ENCODE measurements at places on chromosomes 13 and 19.

DNA sequence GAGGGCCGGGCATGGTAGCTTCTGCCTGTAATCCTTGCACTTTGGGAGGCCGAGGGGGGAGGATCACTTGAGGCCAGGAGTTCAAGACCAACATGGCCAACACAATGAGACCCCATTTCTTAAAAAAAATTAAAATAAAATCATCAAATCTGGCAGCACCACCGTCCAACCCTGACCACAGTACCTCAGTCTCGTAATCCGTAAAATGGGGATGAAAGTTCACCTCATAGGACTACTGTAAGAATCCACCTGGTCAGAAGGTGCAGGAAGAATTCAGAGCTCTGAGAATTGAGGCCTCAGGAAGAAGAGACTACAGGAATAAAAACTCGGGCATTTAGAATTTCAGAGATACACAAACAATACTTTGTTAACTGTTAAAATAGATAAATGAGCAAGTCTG, 3.1 kb downstream of the PPP1R13L start:
- DNase-seq = no peak

DNA sequence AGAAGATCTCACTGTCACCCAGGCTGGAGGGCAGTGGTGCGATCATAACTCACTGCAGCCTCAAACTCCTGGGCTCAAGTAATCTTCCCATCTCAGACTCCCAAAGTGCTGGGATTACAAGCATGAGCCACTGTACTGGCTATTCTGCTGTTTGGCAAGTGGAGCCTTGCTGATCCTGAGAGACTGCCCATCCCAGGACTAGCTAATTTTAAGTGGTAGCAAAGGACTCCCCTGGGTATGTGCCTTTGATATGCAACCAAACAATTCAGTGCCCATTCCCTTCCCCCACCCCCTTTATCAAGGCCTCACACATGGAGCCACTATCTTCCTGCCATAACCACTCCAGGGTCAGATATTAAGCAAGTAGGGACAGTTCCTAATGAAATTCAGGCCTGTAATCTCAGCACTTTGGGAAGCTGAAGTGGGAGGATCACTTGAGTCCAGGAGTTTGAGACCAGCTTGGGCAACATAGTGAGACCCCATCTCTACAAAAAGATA, 17.0 kb upstream of the ZNF460 start:
- no peak for DNase-seq

DNA sequence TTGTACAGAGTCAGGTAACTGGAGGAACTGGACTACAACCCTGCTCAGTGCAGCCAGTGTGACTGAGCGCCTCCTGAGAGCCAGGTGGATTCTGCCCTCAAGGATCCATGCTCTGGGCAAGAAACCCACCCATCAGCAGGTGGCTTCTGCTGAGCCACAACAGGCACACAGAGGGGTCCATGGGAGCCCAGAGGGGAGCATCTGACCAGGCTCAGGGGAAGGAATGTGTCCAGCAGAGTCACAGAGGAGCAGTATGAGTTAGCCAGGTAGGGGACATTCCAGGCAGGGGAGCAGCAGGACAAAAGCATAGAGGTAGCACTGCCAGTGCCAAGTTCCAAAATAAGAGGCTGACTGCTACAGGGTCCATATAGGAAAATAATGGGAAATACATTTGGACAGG, 19.9 kb downstream of the DHRS12 start:
- DNase-seq = no peak

DNA sequence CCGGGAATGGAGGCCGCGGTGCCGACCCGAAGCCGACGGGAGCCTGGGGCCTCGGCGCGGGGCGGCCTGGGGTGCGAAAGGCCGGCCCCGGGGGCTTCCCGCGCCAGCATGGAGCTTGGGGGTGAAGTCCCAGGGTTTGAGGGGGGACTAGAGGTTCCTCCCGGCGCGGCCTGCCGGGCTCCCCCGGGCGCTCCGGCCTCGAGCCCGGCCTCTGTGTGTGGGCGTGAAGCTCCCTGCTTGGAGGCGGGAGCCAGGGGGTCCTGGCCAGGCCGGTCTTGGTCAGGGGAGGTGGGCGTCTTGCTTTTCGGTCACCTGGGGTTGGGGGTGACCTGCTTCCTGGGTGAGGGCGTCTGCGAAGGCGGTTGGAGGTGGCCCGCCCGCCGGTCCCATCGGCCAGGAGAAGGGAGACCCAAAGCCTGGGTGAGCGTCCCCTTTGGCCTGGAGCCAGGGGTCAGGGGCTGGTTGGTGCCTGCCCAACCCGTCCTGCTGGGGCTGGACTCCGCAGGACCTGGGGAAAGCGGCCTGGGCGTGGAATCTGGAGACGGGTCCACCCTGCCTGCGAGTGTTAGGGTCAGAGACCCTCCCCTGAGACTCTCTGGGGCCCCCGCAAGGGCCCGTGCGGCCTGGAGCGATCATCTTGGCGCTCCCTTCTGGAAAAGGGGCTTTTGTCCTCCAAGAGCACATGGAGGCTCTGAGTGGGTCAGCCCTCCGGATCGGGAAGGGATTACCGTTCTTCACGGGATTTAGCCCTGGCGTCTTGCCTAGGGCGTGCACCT, 535 bp downstream of the BSG start:
- no peak for DNase-seq

DNA sequence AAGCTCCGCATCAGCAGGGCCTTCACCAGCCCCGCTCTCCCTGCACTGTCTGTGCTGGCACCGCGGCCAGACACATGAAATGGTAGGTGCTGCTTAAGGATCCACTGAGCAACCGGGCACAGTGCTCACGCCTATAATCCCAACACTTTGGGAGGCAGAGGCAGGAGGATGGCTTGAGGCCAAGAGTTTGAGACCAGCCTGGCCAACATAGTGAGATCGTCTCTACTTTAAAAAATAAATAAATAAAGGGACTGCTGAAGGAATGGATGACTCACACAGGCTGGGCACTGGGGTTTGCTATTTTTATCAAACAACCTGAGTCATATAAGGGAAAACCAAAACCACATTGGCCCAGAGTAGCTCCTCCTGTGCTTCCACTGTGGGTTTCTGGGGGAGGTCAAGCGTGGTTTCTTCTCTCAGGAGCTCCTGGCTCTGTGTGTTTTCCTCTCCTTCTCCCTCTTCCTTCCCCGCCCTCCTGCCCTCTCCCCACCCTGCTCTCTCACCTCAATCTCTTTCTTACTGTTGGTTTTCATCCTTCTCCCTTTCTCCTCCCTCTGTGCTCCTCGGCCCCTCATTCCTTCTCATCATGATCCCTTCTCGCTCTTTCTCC, 21.3 kb downstream of the VRK3 start:
- no peak for DNase-seq

DNA sequence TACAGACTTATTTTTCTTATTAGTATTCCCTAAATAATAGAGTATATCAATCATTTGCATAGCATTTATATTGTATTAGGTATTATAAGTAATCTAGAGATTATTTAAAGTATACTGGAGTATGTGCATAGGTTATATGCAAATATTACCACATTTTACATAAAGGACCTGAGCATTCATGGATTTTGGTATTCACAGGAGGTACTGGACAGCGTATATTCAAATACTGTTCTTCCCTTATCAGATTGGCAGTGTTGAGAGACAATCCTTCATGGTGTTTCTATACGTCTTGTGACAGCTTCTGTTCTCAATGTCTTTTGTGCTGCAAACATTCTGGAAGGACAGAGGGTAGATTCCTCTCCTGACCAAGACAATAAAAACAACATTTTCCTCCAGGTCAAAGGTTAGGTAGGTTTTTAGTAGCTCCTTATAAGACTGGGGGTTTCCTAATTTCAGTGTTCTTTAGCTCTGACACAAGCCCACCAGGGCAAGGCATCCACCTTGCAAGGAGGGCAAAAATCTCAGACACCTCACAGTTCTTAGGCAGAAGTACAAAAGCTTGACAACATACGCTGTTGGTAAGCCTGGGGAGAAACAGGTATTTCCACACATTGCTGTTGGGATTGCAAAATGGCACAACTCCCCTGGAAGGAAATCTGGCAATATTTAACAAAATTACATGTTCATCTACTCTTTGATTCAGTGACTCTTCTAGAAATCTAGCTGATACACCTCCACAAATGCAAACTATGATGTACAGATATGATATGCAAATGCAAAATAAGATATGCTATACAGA, 20.6 kb upstream of the PCCA start:
- no peak for DNase-seq

GRCh38 chr19:51628153-51628939, 1.9 kb downstream of the SIGLEC5 start:
- DNase-seq = no peak

GRCh38 chr13:43285933-43286597, 262.7 kb downstream of the DNAJC15 start:
- DNase-seq = no peak

GRCh38 chr13:60220072-60220471, 56.3 kb upstream of the DIAPH3 start:
- DNase-seq = no peak

DNA sequence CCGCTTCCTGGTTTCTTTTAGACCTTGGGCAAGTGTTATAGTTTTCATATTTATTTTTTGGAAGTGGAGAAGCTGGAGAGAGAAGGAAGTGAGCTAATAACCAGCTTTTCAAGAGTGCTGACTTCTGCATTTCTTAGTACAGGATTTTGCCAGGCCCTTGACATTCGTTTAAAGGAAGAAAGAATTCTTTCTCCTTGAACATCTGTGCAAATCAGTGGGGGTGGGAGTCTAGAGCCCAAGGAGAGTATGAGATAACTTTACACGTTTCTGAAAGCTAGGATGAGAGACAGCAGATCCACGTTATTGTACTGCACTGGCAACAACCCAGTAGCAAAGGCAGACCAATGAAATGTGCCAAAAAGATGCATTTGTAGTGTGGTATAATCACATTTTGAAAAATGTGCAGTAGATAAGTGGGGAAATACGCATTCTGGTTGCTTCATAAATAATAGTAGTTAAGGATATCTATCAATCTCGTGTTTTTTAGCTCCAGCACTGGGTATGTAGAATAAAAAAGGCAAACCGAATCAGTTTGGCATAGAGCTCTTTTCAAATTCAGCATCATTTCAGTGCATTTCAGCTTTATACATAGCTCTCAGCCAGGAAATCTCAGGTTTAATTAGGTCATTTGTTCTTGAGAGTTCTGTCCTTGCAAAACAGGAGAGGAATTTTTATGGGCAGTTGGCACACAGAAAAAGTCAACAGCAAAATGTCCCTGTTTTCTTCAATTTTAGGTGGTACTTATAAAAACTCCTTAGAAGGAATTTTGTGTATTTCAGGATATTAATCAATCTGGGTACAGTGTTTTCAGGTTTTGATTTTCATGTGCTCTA, 4.3 kb downstream of the RNF113B start:
- no peak for DNase-seq

DNA sequence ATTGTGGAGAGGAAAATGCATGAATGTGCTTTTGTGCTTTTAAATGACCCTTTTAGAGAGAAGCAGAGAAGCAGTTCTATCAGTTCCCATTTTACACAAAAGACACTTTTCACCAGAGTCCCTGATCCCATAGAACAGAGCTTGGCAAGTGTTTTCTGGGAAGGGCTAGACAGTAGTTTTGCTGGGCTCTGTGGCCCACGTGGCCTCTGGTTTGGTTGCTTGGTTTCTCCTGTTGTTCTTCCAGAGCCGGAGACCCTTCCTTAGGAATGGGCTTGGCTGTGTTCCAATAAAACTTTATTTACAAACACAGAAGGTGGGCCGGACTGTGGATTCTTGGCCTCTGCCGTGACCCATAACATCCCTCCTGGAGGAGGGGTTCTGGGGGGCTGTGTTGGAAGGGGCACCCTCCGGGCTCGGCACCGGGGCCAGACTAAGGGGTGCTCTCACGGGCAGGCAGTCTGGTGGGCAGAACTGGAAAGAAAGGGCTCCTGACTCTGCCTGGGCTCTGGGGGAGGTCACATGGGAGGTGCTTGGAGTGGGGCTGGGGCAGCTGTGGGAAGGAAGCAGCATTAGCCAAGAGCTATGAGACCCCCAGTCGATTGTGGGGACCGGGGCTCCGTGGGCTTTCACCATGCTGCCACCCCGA, 3.2 kb downstream of the SPPL2B start:
- DNase-seq = no peak

- no peak for DNase-seq
These were observed 76.9 kb downstream of the GADD45B start for GRCh38 chr19:2552859-2553258.

DNA sequence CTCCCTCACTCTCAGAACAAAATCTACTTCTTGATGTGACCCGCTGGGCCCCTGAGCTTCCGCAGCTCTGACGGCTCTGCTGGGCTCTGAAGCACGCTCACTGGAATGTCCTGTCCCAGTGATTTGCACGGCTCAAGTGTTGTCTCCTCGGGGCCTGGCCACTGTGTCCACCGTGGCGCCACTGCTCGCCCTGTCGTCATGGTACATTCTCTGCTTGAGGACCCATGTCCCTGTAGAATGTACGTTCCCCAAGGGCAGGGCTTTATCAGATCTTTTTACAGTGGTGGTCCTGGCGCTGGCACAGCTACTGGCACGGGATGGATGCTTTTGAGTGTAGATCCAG, 12.1 kb downstream of the KLHL26 start:
- DNase-seq = no peak

GRCh38 chr13:20495087-20496023, 30.3 kb downstream of the CRYL1 start:
- DNase-seq = peak; percentile 29

DNA sequence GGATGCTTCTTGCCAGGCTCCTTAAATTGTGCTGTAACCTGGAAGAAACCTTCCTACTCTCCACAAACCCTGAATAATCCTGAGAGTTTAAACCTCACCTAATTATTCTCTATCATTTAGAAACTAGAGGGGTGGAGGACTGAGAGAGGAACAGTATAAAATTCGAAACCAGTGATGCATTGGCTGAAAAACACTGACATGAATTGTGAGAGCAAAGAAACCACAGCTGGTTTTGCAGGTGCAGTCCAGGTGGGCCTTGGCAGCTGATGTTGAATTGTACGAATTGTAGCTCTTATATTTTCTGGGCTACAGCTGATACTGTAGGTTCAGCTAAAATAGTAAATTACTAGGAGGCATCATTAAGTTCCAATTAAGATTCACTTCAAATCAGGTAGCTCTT, 227.0 kb upstream of the SLITRK5 start:
- no peak for DNase-seq

- DNase-seq = no peak
These were observed 46.3 kb downstream of the CD320 start for GRCh38 chr19:8261881-8262280.

DNA sequence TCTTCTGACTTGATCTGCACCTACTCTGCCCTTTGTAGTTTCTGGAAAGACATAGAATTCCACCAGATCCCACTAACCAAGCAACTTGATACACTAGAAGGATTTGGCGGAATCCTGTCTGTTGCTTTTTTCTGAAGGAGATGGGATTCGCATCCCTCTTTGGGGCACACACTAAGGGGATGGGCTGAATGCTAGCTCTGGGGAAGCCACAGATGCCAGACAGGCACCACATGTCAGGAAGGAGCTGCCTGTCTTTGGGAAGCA, 52.1 kb downstream of the SERP2 start:
- no peak for DNase-seq

GRCh38 chr19:41587101-41587837, 11.3 kb downstream of the CEACAM21 start:
- no peak for DNase-seq

GRCh38 chr13:23583491-23583890, 13.3 kb downstream of the TNFRSF19 start:
- no peak for DNase-seq

GRCh38 chr19:29044037-29044436, 168.9 kb downstream of the UQCRFS1 start:
- DNase-seq = no peak

- no peak for DNase-seq
These were observed 80.5 kb upstream of the MBNL2 start for GRCh38 chr13:97141564-97142005.

Measured in activated naive CD8-positive, alpha-beta T cell treated with anti-CD3 and anti-CD28 coated beads, Interleukin-2, amount 50 U/mL, for 16 hours (primary cell).